Body of pancreas (tissue), 4 donors: ENCODE measurements at places on chromosomes 4 and X.
A peak's percentile ranks its signal among the peaks of the same experiment; 100 is the strongest.

GRCh38 chr4:185672151-185672550 is 136.8 kb upstream of the PDLIM3 start:
- DNase-seq: no peak
- no peak overlapping the region for H3K27ac ChIP-seq
- no peak overlapping the region for H3K4me3 ChIP-seq

DNA sequence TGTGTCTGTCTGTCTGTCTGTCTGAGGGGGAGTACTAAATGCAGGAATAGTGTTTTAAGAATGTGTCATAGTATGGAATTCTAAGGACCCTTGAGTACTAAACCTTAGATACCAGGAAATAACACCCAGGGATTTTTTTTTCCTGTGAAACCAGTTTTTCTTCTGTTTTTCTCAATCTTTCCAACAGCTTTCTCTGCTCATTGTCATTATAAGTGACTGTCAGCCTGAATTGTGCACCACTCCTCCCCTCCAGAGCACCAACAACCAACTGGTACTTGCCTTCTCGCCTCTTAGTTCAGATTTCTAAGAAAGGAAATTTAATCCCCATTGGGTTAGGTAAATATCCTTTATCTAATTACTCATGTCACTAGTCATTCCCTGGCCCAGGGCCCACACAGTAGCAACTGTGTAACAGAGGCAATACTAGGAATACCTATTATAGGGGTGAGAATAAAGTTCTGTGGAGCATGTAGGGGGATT is 320.6 kb downstream of the ADGRL3 start:
- H3K36me3 ChIP-seq: no peaks in the 10 kb centered on the region
- no peak for DNase-seq
- H3K27ac ChIP-seq: no peak overlapping the region
- no peaks in the 10 kb centered on the region for H3K27me3 ChIP-seq
- H3K4me3 ChIP-seq: no peak overlapping the region
- H3K4me1 ChIP-seq: no peaks in the 10 kb centered on the region

DNA sequence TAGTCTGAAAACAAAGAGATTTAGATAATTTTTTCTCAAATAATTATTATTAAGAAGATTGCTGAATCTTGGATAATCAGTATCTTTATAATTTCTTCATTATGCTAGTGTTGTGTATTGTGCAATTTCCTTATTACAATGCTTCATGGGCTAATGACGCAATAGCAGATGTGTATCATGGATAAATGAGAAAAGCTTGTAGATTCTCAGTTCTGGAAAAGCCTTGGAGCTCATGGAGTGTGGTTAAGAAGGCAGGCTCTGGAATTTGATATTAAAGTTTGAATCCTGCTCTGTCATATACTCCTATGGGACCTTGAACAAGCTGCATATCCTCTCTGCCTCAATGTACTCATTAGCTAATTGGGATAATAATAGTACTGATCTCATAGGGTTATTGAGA is 18.9 kb upstream of the CXCL8 start:
- peaks cover 9% of the 10 kb centered on the region for H3K4me1 ChIP-seq
- no peak for DNase-seq
- H3K4me3 ChIP-seq: no peak overlapping the region
- H3K36me3 ChIP-seq: no peaks in the 10 kb centered on the region
- H3K27me3 ChIP-seq: no peaks in the 10 kb centered on the region

DNA sequence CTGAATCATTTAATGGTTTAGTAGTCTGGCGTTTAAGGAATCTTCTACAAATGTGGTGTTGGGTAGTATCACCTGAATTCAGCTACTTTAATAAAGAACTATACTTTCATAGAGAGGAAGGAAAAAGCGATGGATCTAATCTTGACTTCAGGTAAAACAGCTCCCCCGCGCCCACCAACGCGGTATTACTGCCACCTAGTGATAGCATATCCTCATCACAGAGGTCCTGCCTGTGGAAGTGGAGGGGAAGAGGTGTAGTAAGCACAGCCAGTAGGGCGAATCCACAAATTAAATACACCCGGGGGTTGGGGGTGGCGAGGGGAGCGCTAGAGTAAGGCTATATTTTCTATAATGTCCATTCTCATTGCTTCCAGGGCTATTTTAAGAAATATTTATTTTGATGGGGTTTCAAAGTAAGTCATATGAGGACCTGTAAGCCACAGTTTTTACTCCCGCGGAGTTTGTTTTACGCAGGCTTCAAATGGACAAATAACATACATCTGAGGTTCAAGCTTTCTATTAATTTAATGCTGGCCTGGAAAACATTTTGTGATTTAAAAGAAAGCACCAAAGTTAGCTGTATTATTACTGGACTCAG is 8.3 kb upstream of the DAPP1 start:
- peak; percentile 74 for DNase-seq
- H3K36me3 ChIP-seq: no peaks in the 10 kb centered on the region
- no peaks in the 10 kb centered on the region for H3K4me1 ChIP-seq
- no peak overlapping the region for H3K27ac ChIP-seq

- DNase-seq: no peak
- no peak overlapping the region for H3K4me3 ChIP-seq
- no peaks in the 10 kb centered on the region for H3K36me3 ChIP-seq
- no peaks in the 10 kb centered on the region for H3K27me3 ChIP-seq
- H3K4me1 ChIP-seq: no peaks in the 10 kb centered on the region
Observed at GRCh38 chr4:183426507-183426906, 17.9 kb upstream of the CDKN2AIP start.

- DNase-seq: peak; percentile 25
- no peaks in the 10 kb centered on the region for H3K4me1 ChIP-seq
- H3K36me3 ChIP-seq: no peaks in the 10 kb centered on the region
- no peak overlapping the region for H3K4me3 ChIP-seq
Observed at GRCh38 chr4:132642016-132642817, 506.9 kb upstream of the PCDH10 start.

DNA sequence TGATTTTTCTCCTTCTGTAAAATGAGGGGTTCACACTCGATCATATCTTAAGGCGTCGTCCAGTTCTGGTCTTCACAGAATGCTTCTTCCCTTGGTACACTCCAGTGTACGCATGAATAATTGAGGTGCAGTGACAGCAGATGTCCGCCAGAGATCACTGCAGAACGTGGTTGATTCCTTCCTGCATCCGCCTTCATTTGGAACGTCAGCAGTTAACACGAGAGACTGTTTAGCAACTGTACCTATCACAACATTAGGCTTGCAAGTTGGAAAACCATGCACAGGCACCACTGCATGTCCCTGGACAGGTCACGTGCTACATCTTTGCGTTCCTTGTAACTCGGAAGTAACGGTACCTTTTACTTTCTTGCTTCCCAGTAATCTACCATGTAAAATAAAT is 66.0 kb upstream of the GEMIN8 start:
- H3K4me1 ChIP-seq: no peaks in the 10 kb centered on the region
- H3K4me3 ChIP-seq: no peak overlapping the region
- no peaks in the 10 kb centered on the region for H3K27me3 ChIP-seq

DNA sequence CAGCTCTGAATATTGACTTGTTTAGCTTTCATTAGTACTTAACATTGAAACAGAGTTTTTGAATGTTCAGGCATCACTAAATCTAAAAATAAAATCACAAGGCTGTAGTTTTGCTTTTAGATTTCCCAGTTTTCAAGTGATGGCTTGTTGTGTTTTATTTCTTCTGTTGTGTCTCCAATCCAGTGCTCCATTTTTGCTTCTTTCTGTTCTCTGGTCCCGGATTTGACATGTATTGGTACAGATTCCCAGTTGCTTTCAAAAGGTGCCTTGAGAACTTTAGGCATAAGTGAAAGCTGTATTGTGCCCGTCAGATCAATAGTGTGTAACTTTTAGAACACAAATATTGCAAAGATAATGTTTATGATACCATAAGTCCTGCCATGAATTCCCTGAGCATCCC is 53.2 kb downstream of the ARHGAP10 start:
- no peaks in the 10 kb centered on the region for H3K27me3 ChIP-seq
- H3K4me3 ChIP-seq: no peak overlapping the region
- no peaks in the 10 kb centered on the region for H3K36me3 ChIP-seq
- H3K27ac ChIP-seq: no peak overlapping the region

GRCh38 chr4:8577972-8578371 is 2.2 kb upstream of the GPR78 start:
- H3K4me1 ChIP-seq: no peaks in the 10 kb centered on the region
- H3K36me3 ChIP-seq: no peaks in the 10 kb centered on the region
- H3K27me3 ChIP-seq: no peaks in the 10 kb centered on the region
- no peak overlapping the region for H3K27ac ChIP-seq

DNA sequence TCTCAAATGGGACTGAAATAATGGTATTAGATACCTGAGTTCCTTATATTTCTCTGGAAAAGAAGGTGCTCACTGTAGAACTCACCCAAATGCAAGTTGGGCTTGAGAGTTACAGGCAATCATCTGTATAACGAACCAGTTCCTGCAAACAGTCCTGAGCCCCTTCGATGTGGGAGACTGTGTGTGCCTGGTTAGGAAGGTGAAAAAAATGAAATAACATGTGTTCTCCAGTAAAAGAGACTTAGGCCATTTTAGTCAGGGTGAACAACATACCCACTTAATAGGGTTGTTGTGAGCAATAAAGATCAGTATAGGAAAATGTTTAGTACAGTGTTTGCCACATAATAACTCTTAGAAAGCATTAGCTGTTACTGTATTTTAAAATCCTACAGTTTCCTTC is 23.4 kb downstream of the STIM2 start:
- no peak for DNase-seq
- H3K36me3 ChIP-seq: no peaks in the 10 kb centered on the region
- peaks cover 13% of the 10 kb centered on the region for H3K4me1 ChIP-seq
- H3K4me3 ChIP-seq: no peak overlapping the region
- H3K27ac ChIP-seq: no peak overlapping the region

DNA sequence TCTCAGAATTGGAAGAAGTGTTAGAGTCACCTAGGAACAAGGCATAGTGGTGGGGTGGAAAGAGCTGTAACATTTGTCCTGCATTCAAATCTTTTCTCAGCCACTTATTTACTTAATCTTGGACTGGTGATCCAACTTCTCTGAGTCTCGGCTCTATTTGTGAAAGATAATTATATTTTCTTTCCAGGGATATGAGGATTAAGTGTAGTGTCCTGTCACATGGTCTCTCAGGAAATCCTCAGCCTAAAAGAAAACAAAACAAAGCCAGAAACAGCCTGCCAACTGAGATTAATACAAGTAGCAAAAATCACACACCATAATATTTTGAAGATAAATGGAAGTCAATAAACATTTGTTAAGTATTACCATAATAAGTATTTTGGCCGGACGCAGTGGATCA is 33.3 kb upstream of the ETNPPL start:
- H3K27me3 ChIP-seq: no peaks in the 10 kb centered on the region
- no peak overlapping the region for H3K4me3 ChIP-seq
- no peak for DNase-seq
- no peak overlapping the region for H3K27ac ChIP-seq
- H3K36me3 ChIP-seq: no peaks in the 10 kb centered on the region
- no peaks in the 10 kb centered on the region for H3K4me1 ChIP-seq

GRCh38 chr4:11543706-11544105 is 115.0 kb upstream of the HS3ST1 start:
- peak overlapping the region; percentile 28 for H3K27ac ChIP-seq
- no peak overlapping the region for H3K4me3 ChIP-seq
- no peaks in the 10 kb centered on the region for H3K27me3 ChIP-seq
- no peaks in the 10 kb centered on the region for H3K36me3 ChIP-seq
- DNase-seq: no peak

DNA sequence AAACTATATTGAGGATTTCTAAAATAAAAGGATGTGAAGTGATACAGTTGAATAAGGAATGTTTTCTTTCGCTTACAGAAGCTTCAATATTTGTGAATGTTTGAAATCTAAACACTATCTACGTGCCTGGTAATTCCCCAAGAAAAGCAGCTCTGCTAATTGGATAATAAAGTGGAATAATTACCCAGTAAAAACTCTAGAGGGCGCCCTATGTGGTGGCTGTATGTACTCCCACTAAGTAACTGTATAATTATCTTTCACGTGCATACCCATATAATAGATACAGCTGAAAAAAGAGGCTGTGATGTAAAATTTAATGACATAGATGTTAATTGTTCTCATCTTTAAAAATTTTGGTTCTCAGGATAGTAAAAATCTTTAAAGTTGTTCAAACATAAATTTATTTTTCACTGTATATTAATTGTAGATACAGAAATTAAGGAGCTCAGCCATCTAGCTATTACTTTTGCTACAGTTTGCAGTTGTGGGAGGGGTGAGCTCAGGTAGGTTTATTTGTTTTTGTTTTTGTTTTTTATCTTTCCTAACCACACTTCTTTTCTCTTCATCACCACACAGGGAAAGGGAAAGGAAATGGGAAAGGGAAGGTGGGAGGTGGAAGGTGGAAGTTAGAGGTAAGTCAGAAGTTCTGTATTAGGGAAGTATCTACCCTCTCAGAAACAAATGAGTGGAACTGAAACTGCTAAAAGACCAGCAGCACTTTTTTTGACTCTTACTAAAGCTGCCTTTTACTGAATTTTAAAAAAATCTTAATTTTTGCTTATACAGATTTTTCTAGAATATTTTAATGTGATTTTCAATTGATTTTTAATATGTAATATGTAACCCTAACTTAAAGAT is 151.7 kb upstream of the RPS6KA6 start:
- no peaks in the 10 kb centered on the region for H3K4me1 ChIP-seq
- H3K4me3 ChIP-seq: no peak overlapping the region
- H3K27me3 ChIP-seq: no peaks in the 10 kb centered on the region
- no peak for DNase-seq
- H3K36me3 ChIP-seq: no peaks in the 10 kb centered on the region
- H3K27ac ChIP-seq: no peak overlapping the region

DNA sequence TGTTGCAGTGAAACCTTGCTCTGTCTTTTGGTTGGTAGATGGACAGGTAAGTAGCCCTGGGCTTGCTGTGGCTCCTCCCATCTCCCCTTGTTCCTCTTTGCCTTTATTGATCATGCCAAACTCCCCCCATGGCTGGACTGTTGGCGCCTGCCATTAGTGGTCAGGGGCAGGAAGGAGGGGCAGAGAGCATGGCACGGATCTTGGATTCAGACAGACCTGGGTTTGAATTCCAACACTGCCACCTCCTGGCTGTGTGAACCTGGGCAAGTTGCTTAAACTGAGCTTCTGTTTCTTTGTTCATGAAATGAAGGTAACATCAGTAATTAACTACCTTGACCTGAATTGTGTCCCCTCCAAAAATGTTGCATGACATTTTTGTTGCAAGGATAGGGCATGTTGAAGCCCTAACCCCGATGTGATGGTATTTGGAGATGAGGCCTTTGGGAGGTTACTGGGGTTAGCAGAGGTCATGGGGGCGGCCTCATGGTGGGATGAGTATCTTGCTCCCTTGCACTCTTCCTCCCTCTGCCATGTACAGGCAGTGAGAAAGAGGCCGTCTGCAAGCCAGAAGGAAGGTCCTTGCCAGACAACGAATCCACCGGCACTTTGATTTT is 6.0 kb downstream of the SLC2A9 start:
- H3K27ac ChIP-seq: no peak overlapping the region
- peak; percentile 53 for DNase-seq
- H3K27me3 ChIP-seq: no peaks in the 10 kb centered on the region

GRCh38 chr4:118915468-118915867 is 26.8 kb downstream of the SYNPO2 start:
- no peak overlapping the region for H3K4me3 ChIP-seq
- no peaks in the 10 kb centered on the region for H3K36me3 ChIP-seq
- H3K27me3 ChIP-seq: no peaks in the 10 kb centered on the region
- no peak for DNase-seq
- H3K27ac ChIP-seq: no peak overlapping the region
